ENCODE measurements at places on chromosomes 1 and 21.
A peak's percentile ranks its signal among the peaks of the same experiment; 100 is the strongest.

DNA sequence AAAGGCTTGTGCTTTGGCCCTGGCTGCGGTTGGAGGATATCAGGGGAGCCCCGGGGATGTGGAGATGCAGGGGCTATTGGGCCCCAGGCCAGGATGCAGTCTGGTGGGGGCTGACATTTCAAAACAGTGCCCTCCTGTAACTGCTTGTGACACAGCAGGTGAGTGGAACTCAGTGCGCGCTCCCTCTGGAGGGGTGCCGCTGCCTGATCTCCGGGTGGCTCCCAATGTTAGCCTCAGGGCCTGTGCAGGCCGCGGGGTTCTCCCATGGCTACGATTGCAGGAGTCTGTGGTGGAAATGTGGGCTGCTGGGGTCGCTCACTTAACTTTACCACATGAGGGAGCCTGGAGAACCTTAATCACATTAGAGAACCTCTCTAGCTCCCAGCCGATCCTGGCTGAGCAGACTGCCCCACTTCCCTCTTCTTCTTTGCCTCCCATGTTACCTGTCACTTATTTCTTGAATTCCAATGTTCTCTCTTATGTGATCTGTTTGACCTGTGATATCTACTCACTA, 163.2 kb downstream of the FMN2 start:
- no peak for DNase-seq

DNA sequence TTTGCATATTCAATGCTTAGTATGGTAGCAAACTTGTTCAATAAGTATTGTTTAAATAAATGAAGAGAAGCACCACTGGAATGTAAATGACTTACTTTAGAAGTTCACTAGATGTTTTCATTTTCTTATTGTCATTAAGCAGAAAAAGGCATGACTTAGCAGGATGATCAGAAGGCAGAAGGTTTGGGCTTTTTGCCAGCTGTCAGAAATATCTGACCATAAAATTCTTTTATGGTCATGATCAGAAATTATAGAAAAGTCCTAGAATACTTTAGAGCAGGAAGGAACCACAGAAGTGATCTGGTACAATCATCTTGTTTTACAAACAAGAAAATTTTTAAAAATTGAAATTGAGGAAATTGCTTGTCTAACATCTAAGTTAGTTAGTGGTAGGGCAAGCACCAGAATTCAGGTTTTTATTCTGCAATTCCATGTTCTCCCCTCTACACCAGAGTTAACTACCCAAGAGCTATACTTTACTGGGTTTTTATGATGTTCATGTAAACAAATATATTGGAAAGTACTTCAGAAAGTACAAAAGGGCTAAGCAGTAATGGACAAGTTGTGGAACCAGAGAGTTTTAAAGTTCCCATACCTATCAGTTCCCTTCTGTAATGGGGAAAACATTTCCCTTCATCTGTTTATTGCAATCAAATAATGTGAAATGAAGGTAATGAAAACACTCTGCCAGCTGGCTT, 10.1 kb downstream of the FMO5 start:
- no peak for DNase-seq

DNA sequence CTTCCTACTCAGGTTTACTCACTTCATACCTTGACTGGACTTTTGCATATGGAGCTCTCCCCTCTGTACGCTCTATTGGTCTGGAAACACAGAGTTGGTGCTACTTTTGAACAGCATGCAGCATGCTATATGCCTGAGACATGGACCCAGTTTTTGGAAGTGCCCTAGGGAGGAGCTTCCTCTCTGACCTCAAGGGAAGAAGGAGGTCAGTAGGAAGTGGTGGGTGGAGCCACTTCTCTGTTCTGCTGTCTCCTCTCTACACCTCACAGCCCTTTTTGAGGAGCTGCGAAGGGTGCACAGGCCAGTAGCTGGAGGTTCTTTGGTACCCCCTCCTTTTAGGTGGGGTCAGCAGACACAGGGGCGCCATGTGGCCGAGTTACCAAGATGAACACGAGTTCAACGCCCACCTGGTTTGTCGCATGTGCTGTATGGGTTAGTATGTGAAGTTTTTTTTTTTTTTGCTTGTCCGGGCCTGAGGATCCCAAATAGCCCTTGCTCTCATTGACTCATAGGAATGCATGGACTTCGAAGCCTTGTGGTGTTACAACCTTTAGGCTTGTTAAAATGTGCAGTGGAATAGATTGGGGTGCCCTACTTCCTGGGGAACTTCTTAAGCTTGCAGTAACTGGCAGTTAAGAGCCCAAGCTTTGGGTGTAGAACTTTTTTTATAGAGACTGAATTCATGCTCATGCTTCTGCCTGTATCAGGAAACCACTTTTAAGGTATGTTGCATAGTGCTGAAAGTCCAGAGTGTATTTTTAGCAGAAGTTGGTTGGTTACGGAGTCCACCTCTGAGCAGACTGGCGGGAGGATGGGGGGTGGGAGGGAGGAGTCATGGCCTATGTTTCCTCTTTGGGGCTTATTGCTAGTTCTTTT, 10.7 kb downstream of the MACF1 start:
- DNase-seq = no peak

- no peak for DNase-seq
These were observed 7.9 kb downstream of the WASF2 start for GRCh38 chr1:27481994-27482620.

DNA sequence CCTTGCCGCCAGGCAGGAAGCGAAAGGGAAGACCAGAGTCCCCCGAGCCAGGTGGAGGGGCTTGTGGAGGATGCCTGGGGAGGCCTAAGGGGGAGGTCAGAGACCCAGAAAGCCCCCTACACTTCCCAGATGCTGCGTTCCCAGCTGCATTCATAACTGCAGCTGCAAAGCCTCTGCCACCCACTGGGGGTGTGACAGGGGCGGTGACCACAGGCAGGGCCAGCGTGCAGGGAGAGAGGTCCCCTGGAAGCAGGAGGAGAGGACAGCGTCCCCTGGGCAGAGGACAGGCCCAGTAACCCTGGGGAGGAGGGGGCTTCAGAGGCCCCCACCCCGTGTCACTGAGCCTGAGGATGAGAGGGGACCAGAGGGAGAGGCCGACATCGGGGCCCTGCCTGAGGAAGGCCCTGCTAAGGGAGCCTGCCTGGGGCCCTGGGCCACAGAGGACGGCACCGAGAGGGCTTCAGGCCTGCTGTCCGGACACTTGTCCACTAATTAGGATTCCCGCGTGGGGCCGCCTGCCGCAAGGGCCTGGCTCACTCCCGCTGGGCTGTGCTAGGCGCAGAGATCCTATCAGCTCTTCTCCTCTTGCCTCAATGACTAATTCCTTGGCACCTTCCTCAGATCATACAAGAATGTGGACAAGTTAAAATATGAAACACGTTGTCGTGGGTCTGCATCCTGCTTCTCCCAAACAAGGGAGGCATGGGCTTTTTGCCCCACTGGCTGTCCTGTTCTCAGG, 49.1 kb upstream of the CCDC27 start:
- DNase-seq = no peak

DNA sequence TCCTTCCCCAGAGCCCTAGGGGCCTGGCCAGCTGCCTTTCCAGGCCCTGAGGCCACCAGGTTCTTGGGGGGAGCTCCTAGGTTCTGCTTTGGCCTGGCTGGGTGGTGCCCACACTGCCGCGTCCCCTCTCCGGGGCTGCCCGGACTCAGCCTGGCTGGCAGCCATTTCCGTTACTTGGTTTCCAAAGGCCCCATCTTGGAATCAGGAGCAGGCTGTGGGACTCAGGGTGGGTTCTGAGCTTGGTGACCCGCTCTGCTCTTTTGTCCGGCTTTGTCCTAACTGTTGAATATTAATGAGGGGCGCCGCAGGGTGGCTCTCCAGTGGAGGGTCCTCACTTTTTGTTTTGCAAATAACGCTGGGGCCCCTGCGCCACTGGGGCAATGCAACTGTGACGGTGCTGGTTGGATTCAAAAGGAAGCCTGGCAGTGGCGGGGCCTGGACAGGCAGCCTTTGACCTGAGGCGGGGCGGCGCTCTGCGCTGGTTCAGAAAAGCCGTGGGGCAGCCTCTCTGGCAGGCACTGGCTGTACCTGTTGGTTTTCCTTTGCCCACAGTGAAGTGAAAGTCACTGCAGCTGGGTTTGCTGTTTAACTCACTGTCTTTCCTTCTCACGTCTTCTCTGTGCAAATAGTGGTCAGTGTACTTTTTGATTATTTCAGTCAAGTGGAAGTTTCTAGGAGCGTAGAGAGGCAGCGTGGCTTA, 20.2 kb downstream of the SKI start:
- DNase-seq = no peak

DNA sequence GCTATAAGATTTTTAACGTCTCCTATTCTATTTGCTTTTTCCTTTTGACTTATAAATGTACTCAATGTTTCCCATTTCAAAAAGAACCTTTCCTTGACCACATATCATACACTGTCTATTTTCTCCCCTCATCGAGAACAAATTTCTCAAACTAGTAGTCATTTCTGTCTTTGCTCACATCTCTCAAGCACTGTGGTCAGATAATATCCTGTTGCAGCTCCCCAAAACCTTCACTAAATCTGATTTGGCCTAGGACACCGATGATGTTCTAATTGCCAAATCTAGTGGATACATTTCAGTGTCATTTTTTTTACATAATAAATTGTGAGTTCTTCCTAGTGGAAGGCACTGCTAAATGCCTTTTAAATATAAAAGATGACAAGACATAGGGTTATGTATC, 19.4 kb downstream of the CXADR start:
- DNase-seq = no peak

DNA sequence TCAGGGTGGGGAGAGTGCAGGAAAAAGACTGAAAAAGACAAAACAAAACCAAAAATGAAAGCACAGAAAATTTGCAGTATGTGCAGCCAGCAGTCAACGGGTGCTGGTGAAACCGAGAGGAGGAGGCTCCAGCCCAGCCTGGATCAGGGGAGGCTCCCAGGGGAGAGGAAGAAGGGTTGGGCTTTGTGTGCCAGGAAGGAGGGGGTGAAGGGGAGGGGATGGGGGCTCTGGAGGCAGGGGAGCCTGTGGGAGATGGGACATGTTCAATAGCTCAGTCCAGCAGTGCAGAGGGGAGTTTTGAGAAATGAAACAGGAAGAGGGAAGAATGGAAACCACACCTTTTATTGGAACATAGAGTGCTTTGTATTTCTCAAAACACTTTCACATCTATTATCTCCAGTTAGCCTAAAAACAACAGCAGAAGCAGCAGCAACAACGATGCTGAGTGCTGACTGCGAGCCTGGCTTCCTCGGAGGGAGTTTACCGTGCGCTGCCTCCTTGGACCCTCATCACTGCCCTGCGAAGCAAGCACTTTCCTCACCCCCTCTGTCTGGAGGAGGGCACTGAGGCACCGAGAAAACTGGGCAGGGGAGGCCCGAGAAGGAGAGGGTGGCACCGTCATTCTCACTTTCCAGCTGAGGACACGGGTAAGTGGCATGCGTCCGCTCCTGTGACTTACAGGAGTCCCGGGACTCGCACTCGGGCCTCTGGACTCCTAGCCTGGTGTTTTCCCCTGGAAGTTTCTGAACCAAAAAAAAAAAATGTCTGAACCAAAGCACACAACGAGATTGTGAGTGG, 62.9 kb downstream of the MDM4 start:
- DNase-seq = no peak

GRCh38 chr1:210477328-210477924, 148.7 kb downstream of the HHAT start:
- peak; percentile 27 for DNase-seq

GRCh38 chr1:180911640-180912191, 981 bp upstream of the KIAA1614 start:
- DNase-seq = peak; percentile 28

Measured in astrocyte of the spinal cord (primary cell).